Endothelial cell of umbilical vein (primary cell): ENCODE measurements at places on chromosomes 2 and 18. TPM values are rescaled to one million over a fixed set of nuclear protein-coding genes. Genes with fewer than 3 reads are reported as not detected.

Gene MC5R
- total RNA-seq: not detected in 2 replicates

Gene LIPT1
- total RNA-seq: 4.8 and 5.3 TPM in 2 replicates

Gene CHST9
- total RNA-seq: not detected in 2 replicates

Gene VSNL1
- total RNA-seq: not detected in 2 replicates

Gene FAM228B
- total RNA-seq: 8.3 and 11.9 TPM in 2 replicates

Gene ZBTB7C
- total RNA-seq: not detected in 2 replicates

Gene NT5DC4
- not detected in 2 replicates for total RNA-seq

Gene TNS1
- 35.6 and 52.1 TPM in 2 replicates for total RNA-seq

Gene TMEM182
- 0.81 and 0.95 TPM in 2 replicates for total RNA-seq

Gene RALBP1
- total RNA-seq: 63.5 and 68.4 TPM in 2 replicates

Gene IL1R1
- total RNA-seq: 2.9 and 5.5 TPM in 2 replicates

Gene AQP12A
- total RNA-seq: not detected in 2 replicates

Gene CHST10
- 12.3 and 13.1 TPM in 2 replicates for total RNA-seq

Gene TTC27
- 20.1 and 20.6 TPM in 2 replicates for total RNA-seq

Gene EDAR
- total RNA-seq: not detected in 2 replicates

Gene CSRNP3
- total RNA-seq: not detected in 2 replicates

Gene SANBR
- 22.9 and 23.8 TPM in 2 replicates for total RNA-seq

Gene MATN3
- total RNA-seq: 3.4 and 6.1 TPM in 2 replicates

Gene IL1F10
- total RNA-seq: not detected in 2 replicates

Gene LCT
- total RNA-seq: 0.07 TPM in 1 of 2 replicates, not detected in the other

Gene CCDC74A
- total RNA-seq: 6.8 and 7.0 TPM in 2 replicates

Gene BBS5
- total RNA-seq: 4.1 and 5.6 TPM in 2 replicates

Gene GCKR
- 0.27 and 1.2 TPM in 2 replicates for total RNA-seq

Gene PROKR1
- total RNA-seq: not detected in 2 replicates

Gene RBKS
- 0.64 and 0.74 TPM in 2 replicates for total RNA-seq

Gene CCBE1
- not detected in 2 replicates for total RNA-seq

Gene GKN1
- not detected in 2 replicates for total RNA-seq

Gene GAREM2
- 3.1 and 4.5 TPM in 2 replicates for total RNA-seq

Gene DSC2
- total RNA-seq: not detected in 2 replicates

Gene KLHL41
- total RNA-seq: 0.21 and 0.73 TPM in 2 replicates

Gene DUSP11
- total RNA-seq: 25.3 and 27.0 TPM in 2 replicates

Gene MYO3B
- total RNA-seq: not detected in 2 replicates

Gene CNOT9
- 63.2 and 68.9 TPM in 2 replicates for total RNA-seq

Gene SLC9A2
- not detected in 2 replicates for total RNA-seq

Gene KCNIP3
- 0.21 and 0.62 TPM in 2 replicates for total RNA-seq

Gene NEU4
- total RNA-seq: not detected in 2 replicates

Gene CHCHD5
- 22.2 and 23.6 TPM in 2 replicates for total RNA-seq

Gene TP53I3
- total RNA-seq: 94.2 and 102 TPM in 2 replicates

Gene ALPI
- total RNA-seq: not detected in 2 replicates

Gene CNDP1
- total RNA-seq: not detected in 2 replicates

Gene SGPP2
- not detected in 2 replicates for total RNA-seq

Gene PLCL1
- 3.4 and 5.1 TPM in 2 replicates for total RNA-seq

Gene CIB4
- not detected in 2 replicates for total RNA-seq

Gene CTAGE1
- not detected in 2 replicates for total RNA-seq
